ENCODE measurements at places on chromosomes 11 and 22.

DNA sequence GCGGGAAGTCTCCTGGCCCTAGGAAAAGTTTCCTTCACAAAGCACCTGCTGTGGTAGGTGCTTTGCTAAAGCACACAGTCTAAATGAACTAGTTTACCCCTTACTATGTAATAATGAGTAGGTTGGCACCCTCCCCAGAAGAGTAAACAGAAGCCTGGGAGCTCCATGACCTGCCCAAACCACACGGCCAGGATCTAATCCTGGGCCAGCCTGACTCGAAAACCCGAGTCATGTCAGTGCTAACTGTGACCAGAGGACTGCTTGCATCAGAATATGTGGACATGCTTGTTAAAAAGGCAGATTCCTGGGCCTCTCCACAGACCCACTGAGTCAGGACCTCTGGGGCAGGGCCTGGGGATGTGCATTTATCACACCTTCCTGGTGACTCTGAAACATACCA lies 67.7 kb downstream of the PANX1 start:
- peak; percentile 78 for DNase-seq

- DNase-seq: no peak
These were observed 191.4 kb downstream of the BUD13 start for GRCh38 chr11:116581349-116581748.

GRCh38 chr11:116311206-116311605 lies 461.6 kb downstream of the BUD13 start:
- DNase-seq: no peak

DNA sequence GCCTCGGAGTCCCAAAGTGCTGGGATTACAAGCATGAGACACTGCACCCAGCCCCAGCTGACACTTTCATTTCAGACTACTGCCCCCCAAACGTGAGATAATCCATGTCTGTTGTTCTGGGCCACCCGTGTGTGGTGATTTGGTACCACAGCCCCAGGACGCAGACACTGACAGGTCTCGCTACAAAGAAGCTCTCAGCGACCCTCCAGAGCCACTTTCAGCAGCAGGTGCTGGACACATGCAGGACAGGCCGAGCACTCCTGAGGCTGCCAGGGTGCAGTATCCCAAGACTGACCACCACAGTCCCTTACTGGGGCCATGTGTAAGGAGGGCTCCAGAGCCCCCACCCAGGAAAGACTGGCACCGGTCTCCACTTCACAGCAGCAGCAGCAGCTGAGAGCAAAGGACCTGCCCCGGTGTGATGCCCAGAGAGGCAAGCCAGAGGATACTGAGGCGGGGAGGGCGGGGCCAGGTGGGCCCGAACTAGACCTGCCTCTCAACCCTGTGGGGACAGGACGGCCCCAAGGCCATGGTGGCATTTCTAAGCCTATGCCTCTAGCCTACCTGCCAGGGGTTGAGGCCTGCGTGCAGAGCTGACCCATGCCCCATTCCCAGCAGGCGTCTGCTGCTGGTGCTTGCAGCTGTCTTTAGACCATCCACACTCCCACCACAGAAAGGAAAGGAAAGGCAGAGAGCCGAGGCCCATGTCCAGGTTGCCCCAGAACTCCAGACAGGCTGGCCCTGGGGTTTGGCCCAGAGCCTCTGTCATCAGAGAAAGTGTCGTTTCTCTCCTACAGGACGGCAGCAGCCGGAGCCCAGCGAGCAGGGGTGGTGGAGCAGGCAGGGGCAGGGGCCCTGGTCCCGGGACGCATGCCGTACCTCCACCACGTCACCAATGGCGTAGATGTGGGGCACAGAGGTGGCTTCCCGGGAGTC lies 28.0 kb upstream of the GNB1L start:
- no peak for DNase-seq

DNA sequence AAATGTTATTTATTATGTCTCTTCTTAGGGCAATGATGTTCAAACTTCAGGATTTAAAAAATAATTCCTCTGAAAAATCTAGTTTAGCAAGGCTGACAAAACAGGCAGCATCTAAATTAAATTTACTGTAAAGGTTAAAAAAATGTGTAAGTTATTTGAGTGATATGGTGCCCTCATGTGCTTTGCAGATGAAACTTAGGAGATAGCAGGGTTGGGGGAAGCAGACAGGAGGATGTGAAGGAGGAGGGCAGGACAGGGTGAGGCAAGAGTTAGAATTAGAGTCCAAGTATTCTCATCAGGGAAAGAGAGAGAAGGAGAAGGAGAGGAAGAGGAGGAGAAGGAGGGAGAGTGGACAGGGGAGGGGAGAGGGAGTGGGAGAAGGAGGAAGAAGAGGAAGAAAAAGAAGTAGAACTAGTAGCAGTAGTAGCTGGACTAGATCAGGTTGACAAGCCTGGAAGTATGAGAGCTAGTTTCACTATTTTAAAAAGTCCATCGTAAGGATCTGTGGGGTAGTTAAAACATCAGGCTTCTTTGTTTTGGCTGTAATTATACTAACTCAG lies 141.2 kb upstream of the SESN3 start:
- no peak for DNase-seq

GRCh38 chr22:31425331-31426050 lies 26.1 kb downstream of the DRG1 start:
- no peak for DNase-seq

DNA sequence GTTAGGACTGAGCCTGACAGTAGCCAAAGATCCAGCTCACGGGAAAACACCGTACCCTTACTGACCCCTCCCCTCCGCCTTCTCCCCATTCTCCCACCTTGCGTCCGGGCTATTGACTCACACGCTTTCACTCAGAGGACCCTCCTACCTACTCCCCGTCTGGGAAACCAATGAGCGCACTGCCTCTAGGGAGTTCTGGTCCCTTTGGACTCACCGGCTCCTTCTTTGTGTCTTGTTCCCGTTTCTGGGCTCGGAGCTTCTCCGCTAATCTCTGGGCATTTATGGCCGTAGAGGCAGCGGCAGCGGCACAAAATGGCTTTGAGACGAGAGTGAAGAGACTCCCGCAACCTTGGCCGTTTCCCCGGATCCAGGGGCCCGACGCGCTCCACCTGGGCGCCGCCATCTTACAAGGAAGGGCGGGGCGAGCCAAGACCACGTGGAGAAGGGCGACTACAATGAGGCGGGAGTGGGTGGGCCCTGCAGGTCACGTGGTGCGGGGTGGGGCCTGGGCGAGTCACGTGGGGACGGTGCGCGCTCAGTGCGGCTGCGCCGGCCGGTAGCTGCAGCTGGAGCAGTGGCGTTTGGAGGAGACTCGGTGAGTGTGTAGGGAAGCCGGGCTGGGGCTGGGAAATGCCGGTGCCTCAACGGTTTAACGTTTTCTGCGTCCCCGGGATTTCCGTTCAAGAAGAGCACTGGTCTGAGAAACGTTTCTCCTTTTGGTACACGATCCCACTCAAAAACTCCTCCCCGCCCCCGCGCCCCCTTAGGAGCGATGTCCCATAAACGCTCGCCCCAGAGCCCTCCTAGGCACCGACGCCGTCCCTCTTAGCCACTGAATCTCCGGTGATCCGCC lies at the start of the genes FAM118B and RPUSD4:
FAM118B (plus strand) TSS at position 547 of the 853 bp plus-strand sequence. CDS start 23,220 bp downstream, outside the sequence.
RPUSD4 (minus strand) TSS at position 415 of the 853 bp plus-strand sequence; CDS start at position 403, 12 bp downstream.
- peak; percentile 96 for DNase-seq

DNA sequence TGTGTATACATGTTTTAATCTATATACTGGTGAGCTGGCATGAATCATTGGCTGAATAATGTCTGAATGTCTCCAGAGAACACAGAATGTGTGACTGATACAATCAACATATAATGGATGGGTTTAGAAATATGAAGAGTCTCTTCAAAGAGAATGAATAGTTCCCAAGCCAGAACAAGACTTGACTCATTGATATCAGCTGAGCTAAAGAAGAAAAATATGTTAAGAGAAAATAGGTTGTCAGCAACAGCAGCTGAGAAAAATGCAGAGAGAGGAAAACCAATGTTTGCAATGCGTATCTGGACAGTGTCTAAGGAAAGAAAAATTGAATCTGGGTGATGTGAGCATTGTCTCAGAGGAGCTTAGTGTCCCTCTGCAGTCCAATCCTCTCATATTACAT lies 1281.8 kb upstream of the TENM4 start:
- DNase-seq: no peak

- peak; percentile 90 for DNase-seq
These were observed 9.9 kb upstream of the NUP160 start for GRCh38 chr11:47857892-47858543.

DNA sequence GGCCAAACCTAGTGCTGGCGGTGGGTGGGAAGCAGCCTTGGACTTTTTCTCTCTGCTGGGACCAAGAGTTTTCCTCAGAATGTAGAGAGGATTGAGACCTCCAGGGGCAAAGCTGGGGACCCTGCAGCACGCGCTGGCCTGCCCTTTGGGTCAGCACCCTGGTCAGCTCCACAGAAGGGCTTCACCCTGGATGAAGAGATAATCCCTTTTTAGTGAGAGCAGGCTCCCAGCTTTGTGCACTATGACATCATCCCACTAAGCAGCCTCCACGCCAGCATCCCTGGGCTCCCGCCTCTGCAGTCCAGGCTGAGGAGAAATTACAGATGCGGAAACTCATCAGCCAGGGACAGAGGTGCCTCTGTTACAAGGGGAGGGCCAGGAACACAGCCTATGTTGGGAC lies 23.5 kb downstream of the DRICH1 start:
- DNase-seq: no peak

- DNase-seq: no peak
These were observed 25.9 kb downstream of the SCUBE1 start for GRCh38 chr22:43317239-43317638.

DNA sequence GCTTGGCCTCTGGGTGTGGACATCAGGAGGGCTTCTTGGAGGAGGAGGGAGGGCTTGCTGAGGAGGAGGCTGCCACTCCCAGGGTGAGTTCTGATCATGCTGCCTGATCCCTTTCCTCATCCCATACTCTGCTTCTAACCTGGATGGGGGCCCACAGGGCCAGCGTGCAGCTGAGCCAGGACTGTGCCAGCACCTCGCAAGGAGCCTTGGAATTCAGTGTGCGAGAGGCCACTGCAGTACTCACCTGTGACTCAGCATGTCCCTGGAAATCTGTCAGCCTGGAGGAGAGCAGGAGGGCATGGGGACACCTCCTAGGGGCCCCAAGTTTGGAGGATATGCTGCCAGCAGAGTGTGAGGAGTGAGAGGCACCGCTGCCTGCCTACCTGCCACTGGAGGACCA lies 4.2 kb upstream of the GAB4 start:
- DNase-seq: no peak

- no peak for DNase-seq
These were observed 648 bp downstream of the KCNJ11 start for GRCh38 chr11:17387811-17388210.

DNA sequence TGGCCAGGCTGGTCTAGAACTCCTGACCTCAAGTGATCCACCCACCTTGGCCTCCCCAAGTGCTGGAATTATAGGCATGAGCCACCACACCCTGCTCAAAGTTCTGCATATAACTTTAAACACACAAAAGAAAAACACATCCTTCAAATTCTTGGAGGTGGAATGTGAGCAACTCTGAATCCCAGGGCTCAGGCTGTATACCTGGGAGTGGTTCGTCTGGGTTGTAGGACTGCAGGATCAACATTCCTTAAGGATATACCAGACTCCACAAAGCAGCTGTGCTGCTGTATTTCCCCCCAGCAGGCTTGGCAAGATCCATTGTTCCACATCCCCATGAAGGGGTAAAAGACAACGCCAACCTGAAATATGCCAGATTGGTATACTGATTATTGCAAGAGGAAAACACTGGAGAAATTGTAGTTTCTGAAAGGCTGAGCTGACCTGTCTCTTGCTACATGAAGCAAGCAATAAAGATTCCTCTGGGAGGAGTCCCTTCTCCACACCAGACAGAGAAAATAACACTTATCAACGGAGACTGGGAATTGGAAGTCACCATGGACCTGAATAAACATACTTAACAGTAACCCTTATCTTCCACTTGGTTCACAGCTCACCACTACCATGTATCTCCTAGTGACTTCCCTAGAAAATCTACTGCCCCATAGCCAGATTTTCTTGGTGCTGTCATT lies 12.2 kb upstream of the RPS3 start:
- DNase-seq: no peak

DNA sequence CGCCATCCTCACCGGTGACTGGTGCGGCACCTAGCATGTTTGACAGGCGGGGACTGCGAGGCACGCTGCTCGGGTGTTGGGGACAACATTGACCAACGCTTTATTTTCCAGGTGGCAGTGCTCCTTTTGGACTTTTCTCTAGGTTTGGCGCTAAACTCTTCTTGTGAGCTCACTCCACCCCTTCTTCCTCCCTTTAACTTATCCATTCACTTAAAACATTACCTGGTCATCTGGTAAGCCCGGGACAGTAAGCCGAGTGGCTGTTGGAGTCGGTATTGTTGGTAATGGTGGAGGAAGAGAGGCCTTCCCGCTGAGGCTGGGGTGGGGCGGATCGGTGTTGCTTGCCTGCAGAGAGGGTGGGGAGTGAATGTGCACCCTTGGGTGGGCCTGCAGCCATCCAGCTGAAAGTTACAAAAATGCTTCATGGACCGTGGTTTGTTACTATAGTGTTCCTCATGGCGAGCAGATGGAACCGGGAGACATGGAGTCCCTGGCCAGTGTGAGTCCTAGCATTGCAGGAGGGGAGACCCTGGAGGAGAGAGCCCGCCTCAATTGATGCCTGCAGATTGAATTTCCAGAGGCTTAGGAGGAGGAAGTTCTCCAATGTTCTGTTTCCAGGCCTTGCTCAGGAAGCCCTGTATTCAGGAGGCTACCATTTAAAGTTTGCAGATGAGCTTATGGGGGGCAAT lies 1.1 kb downstream of the NEAT1 start:
- no peak for DNase-seq

- no peak for DNase-seq
These were observed 30.7 kb downstream of the LINC01488 start for GRCh38 chr11:69512136-69512535.

GRCh38 chr11:133922078-133922870 lies 34.5 kb downstream of the IGSF9B start:
- DNase-seq: no peak

- no peak for DNase-seq
These were observed 46.5 kb downstream of the PDE2A start for GRCh38 chr11:72627594-72628281.

DNA sequence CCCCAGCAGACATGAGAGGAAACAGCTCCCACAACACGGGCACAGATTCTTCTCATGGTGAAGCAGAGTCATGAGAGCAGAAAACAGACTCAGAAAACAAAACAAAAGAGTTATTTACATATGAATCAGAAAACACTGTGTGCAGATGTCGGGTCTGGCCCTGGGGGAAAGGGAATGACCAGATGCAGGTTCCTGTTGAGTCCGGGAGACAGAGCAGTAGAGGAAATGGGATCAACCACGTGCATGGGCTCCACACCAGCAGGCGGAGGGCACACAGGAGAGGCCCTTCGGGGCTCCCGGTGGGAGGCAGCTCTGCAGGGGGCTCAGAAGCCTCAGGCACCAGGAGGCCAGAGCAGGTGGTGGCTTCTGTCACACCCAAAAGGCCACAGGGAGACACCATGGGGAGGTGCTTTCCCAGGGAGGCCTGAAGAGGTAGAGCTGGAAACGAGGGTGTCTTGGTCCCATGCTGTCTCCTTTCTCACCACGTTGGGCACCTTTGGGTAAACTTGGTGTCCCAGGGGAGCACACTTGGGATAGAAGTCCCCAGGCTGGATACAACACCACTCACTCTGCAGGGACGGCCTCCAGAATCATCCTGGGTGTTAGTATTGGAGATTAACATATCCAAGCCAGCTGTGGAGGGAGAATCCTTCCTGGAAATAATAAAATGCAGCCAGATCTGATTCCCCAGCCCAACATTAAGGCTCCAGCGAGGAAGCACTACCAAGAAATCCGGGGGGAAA lies 764.7 kb downstream of the BRD1 start:
- no peak for DNase-seq
